ENCODE measurements at places on chromosomes 4 and X. TPM values are rescaled to one million over a fixed set of nuclear protein-coding genes. Genes with fewer than 3 reads are reported as not detected.

DNA sequence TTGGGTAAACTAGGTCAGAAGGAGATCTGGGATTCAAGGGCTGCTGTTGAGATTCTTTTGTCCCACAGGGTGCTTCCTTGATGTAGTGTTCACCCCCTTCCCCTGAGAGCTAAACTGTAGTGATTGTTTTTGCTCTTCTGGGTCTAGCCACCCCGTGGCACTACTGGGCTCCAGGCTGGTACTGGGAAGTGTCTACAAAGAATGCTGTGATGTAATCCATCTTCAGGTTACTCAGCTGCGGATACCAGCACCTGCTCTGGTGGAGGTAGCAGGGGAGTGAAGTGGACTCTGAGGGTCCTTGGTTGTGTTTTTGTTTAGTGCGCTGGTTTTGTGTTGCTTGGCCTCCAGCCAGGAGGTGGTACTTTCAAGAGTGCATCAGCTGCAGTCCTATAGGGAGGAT is 365.5 kb downstream of the ZNF674 start:
- DNase-seq: no peak

GRCh38 chrX:135346975-135347374 is 37.7 kb downstream of the ETDC start:
- DNase-seq: no peak

DNA sequence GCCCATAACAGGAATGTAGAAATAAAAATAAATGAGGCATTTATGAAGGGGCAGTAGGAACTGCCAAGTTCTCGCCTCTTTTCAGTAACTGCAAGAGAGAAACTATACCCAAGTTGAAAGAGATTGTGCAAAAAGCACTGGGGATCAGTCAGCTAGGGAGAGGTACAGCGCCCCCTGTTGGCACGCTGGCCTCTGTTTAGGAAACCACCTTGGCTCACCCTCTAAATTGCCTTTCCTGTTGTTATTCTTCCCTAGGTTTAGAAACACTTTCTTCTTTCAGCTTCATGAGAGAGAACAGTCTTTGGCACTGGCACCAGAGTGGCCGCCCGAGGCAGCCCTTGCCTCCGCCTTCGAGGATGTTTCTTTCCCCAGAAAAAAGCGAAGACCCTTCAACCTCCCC is 348.5 kb downstream of the MID1IP1 start:
- peak; percentile 52 for DNase-seq

GRCh38 chr4:20443015-20443805 is 191.5 kb downstream of the SLIT2 start:
- DNase-seq: no peak

DNA sequence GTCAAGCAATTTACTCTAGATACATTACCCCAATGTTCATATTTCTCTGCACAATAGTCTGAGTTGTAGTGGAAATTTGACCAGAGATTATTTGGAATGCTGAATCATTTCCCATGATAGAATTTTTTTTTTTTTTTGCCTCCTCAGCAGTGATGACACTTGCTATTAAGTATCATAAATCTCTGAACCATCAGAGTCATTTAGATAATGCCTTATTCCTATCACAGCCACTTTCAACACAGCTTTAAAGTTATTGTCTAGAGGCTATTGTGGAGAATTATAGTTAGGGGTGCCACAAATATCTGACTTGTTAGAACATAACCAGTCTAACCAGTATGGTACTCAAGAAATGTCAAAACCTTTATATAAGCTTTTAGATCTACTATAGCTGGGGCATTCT is 79.8 kb downstream of the LCORL start:
- no peak for DNase-seq

- no peak for DNase-seq
Measured at GRCh38 chr4:19927381-19927780, 324.3 kb upstream of the SLIT2 start.

- peak; percentile 62 for DNase-seq
Measured at GRCh38 chr4:1249731-1250526, 999 bp upstream of the CTBP1 start.

GRCh38 chr4:39745920-39746319 is 48.0 kb downstream of the UBE2K start:
- no peak for DNase-seq

GRCh38 chr4:76729460-76729859 is 168.5 kb downstream of the SOWAHB start:
- DNase-seq: no peak

- DNase-seq: no peak
Measured at GRCh38 chrX:76407795-76408194, 19.7 kb upstream of the MAGEE1 start.

DNA sequence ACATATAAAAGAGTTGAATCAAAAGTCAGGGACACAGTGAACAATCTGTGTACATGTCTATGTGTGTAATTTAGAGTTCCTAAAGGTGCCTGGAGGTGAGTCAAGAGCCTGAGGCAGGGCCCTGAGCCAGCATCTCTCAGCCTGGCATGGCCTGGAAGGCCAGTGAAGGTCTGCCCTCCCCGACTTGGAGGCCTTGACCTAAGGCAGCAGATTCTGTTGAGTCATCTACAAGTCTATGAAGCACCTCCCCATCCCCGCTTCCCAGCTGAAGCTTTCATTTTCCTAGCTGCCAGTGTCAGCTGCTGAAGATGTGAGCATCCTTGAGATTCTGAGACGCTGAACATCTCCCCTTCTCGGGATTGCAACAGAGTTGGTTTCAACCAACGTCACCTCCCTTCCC is 583.9 kb downstream of the BCOR start:
- no peak for DNase-seq

DNA sequence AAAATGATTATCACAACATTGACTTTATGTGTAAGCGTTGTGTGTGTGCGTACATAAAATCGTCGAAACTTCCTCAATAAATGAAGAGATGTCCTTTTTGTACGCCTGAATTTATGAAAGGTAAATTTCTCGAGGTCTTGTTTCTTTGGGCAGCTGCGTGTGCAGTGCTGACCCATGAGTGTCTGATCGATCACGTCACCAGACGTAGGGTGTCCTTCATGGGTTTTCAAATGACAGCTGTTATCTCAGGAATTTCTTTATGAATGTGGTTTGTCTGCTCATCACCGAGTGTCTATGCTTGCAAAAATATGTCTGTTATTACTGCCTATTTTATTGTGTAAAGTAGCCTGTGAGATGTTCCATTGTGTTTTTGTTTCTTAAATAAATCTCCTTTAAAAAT is 67.7 kb upstream of the GPR78 start:
- no peak for DNase-seq

DNA sequence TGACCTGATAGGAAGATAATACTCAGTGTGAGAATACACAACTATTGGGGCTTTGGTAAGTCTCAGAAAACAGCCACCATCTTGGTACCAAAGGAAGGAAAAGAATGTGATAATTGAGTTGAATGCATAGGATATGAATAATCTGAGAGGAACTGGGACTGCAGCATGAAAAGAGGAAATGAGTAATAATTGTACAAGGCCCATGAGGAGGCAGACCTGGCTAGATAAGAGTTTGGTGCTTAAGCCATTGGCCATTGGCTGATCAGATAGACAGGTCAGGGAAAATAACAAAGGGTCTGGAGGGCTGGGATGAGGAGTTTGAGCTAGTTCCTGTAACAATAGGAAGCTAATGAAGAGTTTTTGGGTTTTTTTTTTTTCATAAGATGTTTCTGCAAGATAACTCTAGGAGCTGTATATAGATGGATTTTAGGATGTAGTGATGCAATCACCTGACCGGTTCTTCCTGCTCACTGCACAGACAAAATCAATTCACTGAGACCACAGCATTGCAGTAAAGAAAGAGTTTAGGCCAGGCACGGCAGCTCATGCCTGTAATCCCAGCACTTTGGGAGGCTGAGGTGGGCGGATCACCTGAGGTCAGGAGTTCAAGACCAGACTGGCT is 5.3 kb upstream of the TRMT2B start:
- DNase-seq: no peak

- DNase-seq: no peak
Measured at GRCh38 chrX:47595716-47596251, 13.5 kb downstream of the TIMP1 start.

GRCh38 chr4:1203026-1203616 is 30.7 kb upstream of the SPON2 start:
- DNase-seq: no peak

The GAGE2A gene
- total RNA-seq: not detected

The IL2RG gene
- 1.4 TPM for total RNA-seq

The CTAG2 gene
- total RNA-seq: not detected

The IL1RAPL1 gene
- total RNA-seq: not detected

The GPM6B gene
- 0.68 TPM for total RNA-seq

The NXF2B gene
- total RNA-seq: not detected

The ETNPPL gene
- total RNA-seq: 125 TPM

The HNRNPD gene
- 45.2 TPM for total RNA-seq

The PRRG1 gene
- 3.6 TPM for total RNA-seq

The SLITRK4 gene
- 0.02 TPM for total RNA-seq
